ENCODE measurements at places on chromosomes 6 and 20.
A peak's percentile ranks its signal among the peaks of the same experiment; 100 is the strongest.

DNA sequence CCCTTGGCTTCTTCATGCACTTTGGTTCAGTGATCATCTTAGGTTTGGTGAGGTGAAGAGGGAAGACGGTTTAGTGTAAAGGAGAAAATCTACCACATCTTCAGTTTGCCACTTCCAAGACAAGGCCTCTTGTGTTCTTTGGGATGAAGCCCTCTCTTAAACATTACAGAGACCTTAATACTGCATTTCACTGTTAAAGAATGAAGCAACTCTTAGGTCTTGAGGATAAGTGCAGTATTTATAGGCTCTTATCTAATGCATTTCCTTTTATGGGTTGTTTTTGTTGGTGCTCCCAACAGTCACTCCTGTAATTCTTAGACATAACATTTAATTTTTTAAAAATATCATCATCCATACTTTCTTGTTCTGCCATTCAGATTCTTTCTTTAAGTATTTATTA is 139.9 kb upstream of the LAMP5 start:
- no peak for DNase-seq

DNA sequence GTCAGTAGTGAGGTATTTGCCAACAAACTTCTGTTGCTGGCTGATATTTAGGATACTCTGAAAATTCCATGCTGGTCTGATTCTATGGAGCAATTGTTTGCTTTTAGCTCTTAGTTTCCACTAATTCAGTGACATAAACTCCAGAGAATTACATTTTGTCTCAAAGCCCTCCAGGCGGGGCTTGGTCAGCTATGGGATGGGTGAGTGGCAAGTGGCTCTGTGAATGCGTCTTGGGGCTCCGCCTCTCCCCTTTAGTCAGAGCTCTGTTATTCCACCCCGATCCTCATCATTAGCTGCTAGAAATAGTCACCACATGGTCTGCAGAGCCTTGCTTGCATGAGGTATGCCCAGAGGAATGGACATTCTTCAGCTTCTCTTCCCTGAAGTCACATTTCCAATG is 540.6 kb downstream of the QKI start:
- peak; percentile 83 for DNase-seq

DNA sequence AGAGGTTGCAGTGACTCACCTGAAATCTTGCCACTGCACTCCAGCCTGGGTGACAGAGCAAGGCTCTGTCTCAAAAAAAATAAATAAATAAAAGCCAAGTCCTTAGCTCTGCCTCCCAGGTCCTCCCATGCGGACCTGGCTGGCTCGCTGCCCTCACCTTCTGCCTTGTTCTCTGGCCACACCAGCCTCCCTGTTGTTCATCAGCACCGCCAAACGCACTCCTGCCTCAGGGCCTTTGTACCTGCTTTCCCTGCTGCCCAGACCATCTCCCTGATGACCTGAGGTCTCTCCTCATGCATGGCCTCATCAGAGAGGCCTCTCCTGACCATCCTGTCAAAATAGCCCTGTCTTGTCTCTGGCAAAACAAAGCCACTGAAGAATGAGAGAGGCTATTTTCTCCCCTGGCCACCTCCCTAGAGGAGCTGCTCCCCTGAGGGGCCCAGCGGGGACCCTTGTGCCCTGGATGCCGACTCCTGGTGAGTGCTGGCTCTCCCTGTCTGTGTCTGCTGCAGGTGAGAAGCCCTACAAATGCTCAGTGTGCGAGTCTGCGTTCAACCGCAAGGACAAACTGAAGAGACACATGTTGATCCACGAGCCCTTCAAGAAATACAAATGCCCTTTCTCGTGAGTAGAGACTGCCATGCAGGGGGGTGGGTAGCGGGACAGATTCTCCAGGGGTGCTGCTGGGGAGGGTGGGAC is 22.6 kb upstream of the CHMP4B start:
- no peak for DNase-seq

GRCh38 chr6:5723841-5724691 is 282.7 kb downstream of the NRN1 start:
- DNase-seq, result no peak

GRCh38 chr6:22251348-22251747 is 45.5 kb downstream of the PRL start:
- DNase-seq, result no peak

DNA sequence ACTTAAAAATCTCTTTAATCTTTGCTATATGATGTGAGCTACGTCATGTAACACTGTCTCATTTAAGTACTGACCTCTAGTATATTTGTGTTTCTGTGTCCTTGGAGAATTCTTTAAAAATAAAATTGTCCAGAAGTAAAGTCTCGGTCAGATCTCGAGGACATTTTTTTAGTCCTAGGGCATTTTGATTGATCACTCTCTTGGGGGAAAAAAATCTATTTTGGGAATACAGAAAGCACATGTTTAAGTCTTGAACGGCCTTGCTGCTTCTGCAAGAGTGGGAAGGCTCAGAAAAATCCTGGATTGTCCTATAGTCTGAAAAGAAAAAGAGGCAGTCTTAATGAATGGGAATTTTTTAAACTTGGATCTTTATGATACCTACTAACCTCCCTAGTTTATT is 234.3 kb downstream of the UTRN start:
- no peak for DNase-seq
